ENCODE measurements at places on chromosomes 7 and 10.

- no peak for DNase-seq
Observed at GRCh38 chr10:55242544-55242943, 441.5 kb upstream of the PCDH15 start.

DNA sequence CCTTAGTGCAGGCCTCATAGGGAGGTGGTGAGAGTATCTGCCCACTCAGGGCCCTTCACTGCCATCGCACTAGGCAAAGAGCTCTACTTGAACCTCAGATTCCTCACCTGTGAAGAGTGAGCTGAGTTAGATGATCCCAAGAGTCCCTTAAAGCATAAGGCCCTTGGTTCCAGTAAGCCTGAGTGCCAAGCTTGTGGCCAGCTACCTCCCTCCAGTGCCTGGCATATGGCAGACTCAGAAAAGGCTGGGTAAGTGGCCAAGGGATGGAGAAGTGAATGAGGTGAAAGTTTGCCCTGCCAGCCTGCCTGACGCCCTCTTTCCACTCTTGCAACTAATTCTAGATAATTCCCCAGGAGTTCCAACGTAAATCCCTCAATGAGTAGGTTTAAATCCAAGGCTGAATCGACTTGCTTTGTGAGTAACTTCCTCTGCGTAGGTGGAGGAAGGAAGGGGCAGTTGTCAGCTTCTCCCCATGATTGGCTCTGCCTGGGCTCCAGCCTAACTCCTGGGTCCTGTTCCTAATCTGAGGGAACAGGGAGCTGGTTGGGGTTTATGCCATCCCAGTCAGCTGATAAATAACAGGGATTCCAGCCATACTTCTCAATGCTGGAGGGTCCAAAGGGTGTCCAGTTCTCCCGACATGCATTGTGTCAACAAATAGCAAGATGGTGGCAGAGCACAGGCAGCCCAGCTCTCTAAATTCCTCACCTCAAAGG lies 14.2 kb downstream of the DUSP5 start:
- DNase-seq = no peak

- no peak for DNase-seq
Observed at GRCh38 chr7:111137296-111138192, 46.6 kb downstream of the LRRN3 start.

- peak; percentile 92 for DNase-seq
Observed at GRCh38 chr7:132577206-132578049, 1.2 kb upstream of the PLXNA4 start.

- DNase-seq = no peak
Observed at GRCh38 chr7:155709453-155709852, 65.0 kb downstream of the RBM33 start.

GRCh38 chr10:121033366-121033765 lies 182.2 kb downstream of the WDR11 start:
- DNase-seq = no peak

DNA sequence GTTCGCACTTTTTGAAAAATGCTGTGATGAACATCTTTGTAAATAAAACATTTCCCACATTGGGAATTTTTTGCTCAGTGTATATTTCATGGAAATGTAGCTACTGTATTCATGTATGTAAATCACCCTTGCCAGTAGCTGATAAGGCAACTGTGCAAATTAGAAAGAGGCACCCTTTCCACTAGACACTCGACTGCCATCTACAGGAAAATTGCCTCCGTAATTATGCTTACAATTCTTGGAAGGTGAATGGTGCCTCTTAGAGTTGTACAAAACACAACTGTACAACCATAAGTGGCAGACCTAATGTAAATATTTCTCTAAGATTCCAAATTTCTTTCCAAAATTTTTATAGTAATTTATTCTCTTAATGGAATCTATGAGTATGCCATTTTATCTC lies 491.7 kb downstream of the CCSER2 start:
- no peak for DNase-seq

Data from osteocyte (in vitro differentiated cells).